NCI-H1092 (cell line): ENCODE measurements at places on chromosomes 1 and 21.

- DNase-seq = no peak
Observed at GRCh38 chr1:225713281-225713680, 60.4 kb upstream of the ENAH start.

DNA sequence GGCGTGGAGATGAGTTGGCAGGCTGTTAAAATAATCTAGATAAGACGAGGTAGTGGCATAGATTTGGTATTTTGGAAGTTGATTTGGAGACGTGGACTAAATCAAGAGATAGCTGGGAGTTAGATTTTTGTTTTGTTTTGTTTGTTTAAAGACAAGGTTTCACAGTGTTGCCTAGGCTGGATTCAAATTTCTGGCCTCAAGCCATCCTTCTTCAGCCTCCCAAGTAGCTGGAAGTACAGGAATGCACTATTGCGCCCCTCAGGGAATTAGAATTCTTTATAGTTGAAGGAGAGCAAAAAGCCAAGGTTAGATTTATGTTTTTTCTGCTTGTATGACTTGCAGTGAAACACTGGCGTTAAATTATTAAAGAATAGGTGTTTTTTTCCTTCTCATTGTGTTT is 22.3 kb upstream of the SNRPE start:
- no peak for DNase-seq

GRCh38 chr21:29218749-29219148 is 80.0 kb upstream of the BACH1 start:
- DNase-seq = no peak

- no peak for DNase-seq
Observed at GRCh38 chr1:8816264-8816663, 1.2 kb downstream of the RERE start.

DNA sequence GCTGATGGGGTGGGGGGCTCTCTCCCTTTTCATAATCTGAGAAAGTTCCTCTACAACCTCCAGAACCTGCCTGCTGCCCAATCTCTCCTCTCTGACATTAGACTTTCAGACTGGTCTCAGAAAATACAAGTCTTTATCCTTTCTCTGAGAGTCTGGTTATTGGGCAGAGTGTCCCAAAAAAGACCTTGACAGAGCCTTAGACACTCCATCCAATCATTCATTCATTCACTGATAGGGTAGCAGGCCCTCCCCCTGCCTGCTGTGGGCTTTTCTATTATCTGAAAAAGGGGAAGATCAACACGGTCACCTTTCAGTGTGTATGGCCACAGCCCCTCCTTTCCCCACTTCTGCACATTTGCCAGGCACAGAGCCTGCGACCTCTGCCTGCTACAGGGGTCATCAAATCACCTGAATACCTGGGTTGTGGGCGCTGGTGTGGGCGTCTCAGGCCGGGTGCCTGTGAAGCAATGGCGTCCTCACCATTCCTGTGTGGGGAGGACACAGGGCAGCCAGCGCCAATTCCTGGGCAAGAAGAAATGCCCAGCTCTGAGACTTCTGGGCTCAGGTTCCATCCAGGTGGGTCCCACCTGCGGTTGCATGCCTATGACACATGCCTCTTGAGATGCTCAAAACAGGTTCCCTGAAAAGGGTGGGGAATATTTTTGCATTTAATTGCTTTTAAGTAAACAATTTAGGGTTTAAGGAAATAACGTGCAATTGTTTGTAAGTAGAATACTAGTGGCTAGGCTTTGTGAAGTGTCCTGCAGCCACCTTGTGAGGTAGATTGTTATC is 52.8 kb downstream of the ELK4 start:
- DNase-seq = no peak
